Activated effector memory CD4-positive, alpha-beta T cell treated with Interleukin-2 at 50 U/mL for 16 hours (primary cell): ENCODE measurements at places on chromosomes 4 and X.

- no peak for DNase-seq
Observed at GRCh38 chr4:147530723-147531122, 49.8 kb downstream of the EDNRA start.

GRCh38 chr4:113270520-113271319 is 221.3 kb downstream of the ANK2 start:
- DNase-seq: no peak

- DNase-seq: no peak
Observed at GRCh38 chrX:122500556-122500955, 683.5 kb upstream of the GRIA3 start.

DNA sequence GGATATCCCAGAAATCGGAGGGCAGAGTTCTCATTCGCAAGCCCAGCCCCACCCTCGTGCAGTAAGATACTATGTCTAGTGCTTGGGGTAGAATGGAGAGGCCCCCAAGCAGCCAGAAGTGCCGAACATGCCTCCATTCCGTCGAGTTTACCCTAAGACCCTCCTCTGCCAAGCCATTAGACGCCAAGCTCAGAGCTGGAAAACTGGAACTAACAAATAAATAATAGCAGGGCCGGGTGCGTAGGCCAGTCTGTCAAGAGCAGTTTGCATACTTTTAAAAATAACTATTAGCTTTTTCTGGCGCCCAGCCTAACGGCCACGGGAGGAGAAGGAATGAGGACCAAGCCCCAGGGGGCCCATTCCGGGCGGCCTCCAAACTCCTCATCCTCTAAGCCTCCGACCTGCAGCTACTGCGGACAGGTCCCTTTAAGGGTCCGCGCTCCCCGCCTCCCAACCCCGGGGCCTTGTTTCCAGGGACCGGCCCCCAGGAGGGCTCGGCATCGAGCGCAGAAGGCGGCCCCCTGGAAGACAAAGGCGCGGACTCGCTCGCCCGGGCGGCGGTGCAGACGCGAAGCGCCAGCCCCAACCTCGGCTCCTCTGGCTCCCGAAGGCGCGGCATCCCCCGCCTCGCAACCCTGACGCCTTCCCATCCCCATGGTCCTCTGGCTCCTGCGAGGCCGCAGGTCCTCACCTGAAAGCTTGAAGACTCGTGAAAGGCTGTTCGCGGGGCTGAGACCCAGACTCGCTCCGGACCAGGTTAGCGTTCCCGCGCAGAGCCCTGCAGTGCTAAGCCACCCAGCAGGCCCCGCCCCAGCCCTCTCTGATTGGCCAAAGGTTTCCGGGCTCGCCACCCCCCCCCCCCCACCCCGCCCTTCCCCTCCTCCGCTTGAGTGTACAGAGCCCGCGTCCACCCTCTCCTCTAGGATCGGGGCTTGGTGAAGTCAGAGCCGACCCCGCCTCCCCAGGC is at the start of gene TMSB15A:
TMSB15A (minus strand) TSS at position 765 of the 967 bp plus-strand sequence.
- DNase-seq: peak; percentile 18

- DNase-seq: no peak
Observed at GRCh38 chrX:97633798-97634197, 750.1 kb downstream of the RPA4 start.

GRCh38 chrX:124737771-124738170 is 391.4 kb downstream of the SH2D1A start:
- no peak for DNase-seq

DNA sequence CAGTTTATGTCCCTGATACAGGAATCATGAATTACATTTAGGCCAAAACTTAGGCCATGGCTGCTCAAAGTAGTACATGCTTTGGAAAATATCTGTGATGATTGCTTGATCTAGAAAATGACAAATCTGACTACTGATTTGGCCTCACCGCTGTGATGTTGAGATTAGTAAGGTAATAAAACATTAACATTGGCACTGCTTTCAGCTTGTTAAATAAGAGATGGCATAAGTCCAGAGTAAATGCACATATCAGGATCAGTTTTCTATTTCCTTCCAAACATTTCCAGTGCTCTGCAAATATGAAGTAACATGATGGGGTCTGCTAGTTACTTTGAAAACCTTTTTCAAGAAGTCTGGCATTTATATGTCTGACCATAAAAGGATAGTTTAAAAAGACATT is 687.3 kb upstream of the ACTRT1 start:
- DNase-seq: no peak

DNA sequence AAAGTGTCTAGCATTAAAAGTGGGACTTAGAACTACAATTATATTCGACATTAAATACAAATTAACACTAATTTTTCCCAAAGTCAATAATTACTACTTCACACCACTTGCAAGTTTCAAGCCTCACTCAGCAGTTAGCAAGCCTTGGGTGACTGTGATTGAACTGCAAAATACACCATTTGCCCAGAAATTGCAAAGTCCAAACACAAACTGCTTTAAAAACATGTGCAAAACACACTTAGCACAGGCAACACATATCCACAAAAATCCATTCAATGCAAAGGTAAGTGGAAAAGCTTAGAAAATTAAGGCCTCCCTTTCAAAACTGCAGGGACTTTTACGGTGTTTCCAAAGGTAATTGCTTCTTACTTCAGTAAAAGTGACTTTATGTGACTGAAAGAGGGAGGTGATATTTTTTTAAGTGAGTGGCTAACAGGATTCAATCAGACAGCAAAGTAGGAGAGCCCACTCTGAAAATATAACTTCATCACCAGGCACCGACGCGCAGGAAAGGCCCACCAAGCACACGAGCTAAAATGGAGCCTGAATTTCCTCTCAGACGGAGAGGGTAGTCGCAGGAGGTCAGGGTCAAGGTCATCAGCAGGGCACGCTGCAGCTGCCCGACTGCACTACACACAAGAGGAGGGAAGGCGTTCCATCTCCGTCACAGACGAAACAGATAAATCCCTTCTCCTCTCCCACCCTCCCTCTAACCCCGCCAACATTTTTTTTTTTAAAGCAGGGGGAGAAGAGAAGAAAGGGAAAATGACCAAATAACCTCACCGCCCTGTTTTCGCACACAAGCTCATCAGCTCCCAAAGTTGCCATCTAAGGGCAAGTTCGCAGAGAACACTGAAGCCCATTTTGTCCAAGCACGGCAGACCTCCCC is 3.1 kb downstream of the ZNF827 start:
- no peak for DNase-seq

DNA sequence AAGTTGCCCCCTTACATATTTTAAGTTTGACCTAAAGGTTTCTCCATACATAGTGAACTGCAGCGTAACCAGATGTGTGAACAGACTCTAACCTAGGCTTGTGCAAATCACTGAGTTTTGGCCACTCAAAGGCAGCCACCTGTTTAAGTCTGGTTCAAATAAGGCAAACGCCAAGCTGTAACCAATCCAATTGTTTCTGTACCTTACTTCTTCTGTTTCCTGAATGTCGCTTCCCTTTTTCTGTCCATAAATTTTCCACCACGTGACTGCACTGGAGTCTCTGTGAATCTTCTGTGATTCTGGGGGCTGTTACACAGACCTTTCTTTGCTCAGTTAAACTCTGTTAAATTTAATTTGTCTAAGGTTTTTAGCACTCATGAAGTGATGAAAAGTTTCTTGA is 618.8 kb downstream of the GLUD2 start:
- DNase-seq: no peak

GRCh38 chr4:172521248-172521647 is 647.4 kb upstream of the GALNT7 start:
- DNase-seq: no peak

DNA sequence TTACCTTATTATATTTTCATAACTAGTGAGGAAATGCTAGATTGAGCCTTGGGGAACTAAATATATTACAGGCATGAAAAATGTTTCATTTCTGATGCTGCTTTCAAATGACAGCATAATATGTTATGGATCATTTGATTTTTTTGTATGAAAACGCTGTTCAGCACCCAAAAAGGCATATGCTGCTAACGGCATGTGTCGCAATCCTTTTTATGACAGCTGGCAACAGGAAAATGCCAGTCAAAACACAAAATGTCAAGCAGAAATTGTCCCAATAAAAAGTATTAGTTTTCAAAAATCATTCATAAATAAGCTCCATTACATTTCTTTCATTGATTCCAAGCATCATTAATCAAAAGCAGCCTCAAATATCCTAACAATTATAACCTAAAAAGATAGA is 1244.5 kb downstream of the PCDH7 start:
- no peak for DNase-seq

DNA sequence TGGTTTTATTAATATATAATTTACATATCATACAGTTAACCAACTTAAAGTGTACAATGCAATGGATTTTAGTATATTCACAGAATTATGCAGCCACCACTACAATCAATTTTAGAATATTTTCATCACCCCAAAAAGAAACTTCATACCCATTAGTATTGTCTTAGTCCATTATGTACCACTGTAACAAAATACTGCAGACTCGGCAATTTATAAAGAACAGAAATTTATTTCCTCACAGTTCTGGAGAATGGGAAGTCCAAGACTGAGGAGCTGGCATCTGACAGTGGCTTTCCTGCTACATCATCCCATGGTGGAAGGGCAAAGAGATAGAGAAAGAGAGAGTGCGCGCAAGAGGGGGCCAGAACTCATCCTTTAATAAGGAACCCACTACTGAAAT is 8.9 kb upstream of the ZCCHC13 start:
- no peak for DNase-seq

DNA sequence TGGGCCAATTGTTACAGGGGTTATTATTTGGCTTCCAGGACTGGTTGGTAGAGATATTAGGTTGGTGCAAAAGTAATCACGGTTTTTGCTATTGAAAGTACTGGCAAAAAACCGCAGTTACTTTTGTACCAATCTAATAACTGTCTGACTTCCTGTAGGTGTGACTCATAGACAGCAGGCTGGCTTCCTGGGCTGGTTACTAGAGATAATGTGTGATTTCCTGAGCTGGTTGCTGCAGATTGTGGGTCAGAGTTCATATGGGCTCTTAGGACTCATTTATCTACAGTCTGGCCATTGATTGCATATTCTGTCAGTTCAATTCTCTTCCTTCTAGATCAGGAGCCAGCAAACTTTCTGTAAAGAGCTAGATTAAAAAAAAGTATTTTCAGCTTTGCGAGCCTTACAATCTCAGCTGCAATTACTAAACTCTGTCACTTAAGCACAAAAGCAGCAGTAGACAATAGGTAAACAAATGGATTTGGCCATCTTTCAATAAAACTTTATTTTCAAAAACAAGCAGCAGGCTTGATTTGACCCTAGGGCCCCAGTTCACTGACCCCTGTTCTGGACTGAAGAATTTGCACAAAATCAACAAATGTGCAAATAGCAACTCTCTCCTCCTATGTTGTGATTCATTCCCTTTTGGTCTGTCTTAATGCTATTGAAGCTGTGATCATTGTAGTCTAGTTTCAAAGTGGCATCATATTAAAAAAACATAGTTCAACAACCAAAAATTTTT is 50.8 kb upstream of the BOD1L1 start:
- no peak for DNase-seq

DNA sequence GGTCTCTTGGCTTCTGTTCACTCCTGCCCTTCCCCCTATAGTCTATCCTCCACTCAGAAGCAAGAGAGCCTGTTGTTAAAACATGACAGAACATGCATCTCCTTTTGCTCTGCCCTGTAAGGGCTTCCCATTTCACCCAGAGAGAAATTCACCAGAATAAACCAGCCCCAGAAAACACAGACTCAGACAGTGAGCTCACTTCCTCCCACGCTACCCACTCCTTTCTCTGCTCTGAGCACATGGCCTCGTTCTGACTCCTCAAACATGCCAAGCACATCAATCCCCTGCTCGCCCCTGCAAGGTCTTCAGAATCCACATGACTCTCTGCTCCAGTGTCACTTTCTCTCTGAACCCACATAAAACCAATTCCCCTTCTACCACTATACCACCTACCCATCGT is 50.4 kb downstream of the MID1 start:
- DNase-seq: no peak

GRCh38 chrX:140944710-140945109 is 57.7 kb upstream of the SPANXB1 start:
- DNase-seq: no peak

DNA sequence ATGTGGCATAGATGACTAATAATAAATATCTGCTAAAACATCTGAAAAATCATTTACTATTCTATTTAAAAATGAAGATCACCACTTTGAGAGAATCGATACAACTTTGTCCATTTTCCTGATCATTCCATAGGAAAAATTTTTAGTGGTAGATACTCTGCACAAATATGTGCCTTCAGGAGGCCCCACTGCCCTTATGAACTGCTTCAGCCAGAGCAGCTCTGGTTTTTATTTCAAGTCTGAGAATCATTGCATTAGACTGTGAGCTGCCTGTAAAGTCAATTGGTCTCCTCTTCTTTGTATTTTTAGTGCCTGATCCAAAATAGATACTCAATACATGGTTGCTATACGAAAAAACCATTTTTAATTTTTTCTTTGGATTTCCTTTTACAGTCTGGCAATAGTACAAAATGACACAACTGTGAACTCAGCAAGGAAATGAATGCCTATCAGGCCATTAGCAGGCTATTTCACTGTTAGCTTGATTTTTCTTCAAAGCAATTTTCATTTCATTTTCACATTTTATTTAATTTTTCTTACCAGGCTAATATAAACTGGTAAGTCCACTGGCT is 69.1 kb downstream of the SHISA3 start:
- no peak for DNase-seq

- DNase-seq: no peak
Observed at GRCh38 chr4:38669208-38669607, 5.2 kb downstream of the KLF3 start.

GRCh38 chr4:165368567-165368966 is 10.2 kb upstream of the CPE start:
- DNase-seq: no peak

GRCh38 chr4:188934320-188934962 is 795.2 kb downstream of the TRIML1 start:
- DNase-seq: no peak

DNA sequence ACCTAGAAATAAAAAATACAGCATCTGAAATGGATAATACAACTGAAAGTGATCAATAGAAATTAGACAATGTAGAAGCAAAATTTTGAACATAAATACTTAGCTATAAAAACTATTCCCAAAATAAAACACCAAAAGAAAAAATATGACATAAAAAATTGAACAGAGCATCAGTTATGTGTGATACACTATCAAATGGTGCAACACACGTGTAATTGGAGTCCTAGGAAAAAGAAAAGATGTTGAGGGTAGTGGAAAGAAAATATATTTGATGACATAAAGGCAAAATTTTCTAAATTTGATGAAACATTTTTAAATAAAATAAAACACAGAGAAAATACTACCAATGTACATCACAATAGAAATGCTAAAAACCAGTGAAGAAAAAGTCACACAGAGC is 63.1 kb downstream of the NPY2R start:
- no peak for DNase-seq

- no peak for DNase-seq
Observed at GRCh38 chr4:159735281-159736207, 632.7 kb downstream of the RAPGEF2 start.

DNA sequence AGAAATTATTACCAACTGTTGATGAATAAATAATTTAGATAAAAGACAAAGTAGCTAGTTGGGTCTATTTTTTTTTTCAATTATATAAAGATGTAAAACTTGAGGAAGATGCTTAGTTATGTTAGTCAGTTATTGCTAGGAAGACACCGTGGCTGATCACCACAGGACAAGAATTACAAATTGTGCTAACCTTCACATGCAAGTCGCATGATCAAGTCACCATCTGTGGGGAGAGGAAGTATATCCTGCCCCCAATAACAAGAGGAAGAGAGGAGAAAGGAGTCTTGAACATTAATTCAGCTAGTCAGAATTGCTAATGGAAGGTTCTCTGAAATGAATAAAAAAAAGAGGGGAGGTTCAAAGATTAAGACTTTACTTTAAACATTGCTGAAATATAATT is 52.3 kb downstream of the CPEB2 start:
- no peak for DNase-seq
